ENCODE measurements at places on chromosomes 1 and 21.

GRCh38 chr1:34267326-34267725 is 90.6 kb downstream of the C1orf94 start:
- DNase-seq = no peak

DNA sequence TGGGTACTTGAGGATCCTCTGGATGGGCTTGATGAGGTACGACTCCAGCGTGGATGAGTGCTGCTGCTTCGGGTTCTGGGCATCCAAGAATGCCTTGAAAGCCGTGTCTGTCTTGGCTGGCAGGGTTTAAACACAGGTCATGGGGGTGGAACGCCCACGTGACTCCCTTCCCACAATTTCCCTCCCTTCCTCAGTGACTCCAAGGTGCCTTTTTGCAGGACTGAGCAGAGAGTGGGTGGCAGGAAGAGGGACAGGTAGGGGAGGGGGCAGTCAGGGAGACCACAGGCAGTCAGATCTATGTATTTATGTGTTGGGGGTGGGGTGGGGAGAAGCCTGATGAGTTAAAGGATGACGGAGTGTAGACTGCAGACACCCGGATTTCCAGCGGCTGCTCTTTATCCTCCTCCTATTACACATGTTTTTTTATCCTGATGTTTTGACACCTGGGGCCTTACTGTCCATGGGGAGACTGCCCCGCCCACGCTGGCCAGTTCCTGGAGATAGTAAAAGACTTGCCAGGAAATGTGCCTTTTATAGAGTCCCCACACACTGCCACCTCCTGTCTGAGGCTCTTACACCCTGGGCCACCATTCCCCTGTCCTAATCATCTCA is 103.2 kb upstream of the KRTAP19-8 start:
- DNase-seq = no peak

DNA sequence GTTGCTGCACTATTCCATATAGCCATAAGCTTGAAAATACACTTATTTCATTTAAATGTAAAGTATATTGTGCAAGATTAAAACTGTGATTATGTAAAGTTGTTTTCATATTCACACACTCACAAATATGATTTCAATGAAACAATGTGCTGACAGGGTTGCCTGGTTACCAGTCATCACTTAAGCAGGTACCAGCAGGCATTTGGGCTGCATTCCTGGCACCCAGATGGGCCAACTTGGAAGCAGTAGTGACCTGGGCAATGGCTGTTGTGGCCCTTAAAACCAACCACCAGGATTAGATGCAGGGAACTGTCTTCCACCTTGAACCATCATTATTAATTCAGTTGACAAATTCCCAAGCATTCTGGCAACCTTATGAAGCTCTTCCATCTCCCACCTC is 45.0 kb upstream of the RASAL2 start:
- DNase-seq = no peak

- no peak for DNase-seq
Observed at GRCh38 chr1:6210591-6211355, 4.9 kb downstream of the RNF207 start.

- no peak for DNase-seq
Observed at GRCh38 chr1:167668108-167668507, 38.1 kb downstream of the RCSD1 start.

Data from BE2C (cell line).